ENCODE measurements at places on chromosomes 5 and 9. TPM values are rescaled to one million over a fixed set of nuclear protein-coding genes. Genes with fewer than 3 reads are reported as not detected.

GRCh38 chr9:1941989-1942388 is 73.2 kb upstream of the SMARCA2 start:
- H3K4me1 ChIP-seq = no peaks in the 10 kb centered on the region
- H3K36me3 ChIP-seq = no peaks in the 10 kb centered on the region
- no peak overlapping the region for H3K4me3 ChIP-seq
- no peaks in the 10 kb centered on the region for H3K27me3 ChIP-seq
- DNase-seq = no peak
- H3K27ac ChIP-seq = no peak overlapping the region

DNA sequence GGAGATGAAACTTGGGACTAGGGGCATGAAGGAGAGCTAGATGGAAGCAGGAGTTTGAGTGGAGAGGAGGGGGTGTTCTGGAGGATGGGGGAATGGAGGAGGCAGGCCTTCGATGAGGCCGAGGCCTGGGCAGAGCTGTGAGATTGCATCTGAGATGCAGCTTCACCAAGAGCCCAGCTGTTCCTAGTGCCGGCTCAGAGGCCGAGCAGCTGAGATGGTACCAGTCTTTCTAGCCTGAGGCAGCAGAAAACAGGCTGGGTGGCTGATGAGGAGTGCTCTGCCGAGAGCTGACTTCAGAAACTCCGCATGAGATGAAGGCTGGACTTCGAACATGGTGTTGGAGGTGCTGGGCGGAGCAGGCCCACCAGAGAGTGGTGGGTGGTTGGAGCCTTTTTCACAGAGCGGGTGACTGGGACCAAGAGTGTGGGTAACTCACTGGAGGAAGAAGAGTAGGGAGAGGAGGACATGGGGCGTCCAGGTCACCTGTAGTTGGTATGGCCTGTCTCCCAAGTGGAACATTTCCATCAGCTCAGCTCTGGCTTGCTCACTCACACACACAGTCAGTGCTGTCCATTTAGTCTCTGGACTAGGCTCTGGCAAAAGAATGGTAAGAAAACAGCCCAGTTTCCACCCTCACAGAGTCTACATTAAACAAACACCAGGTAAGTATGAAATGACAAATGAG is 54.7 kb downstream of the TMOD1 start:
- no peaks in the 10 kb centered on the region for H3K36me3 ChIP-seq
- DNase-seq = no peak
- peaks cover 20% of the 10 kb centered on the region for H3K27me3 ChIP-seq
- H3K4me1 ChIP-seq = peaks cover 4% of the 10 kb centered on the region
- H3K4me3 ChIP-seq = no peak overlapping the region

- peak overlapping the region; percentile 8 for H3K27ac ChIP-seq
- peak; percentile 43 for DNase-seq
- H3K27me3 ChIP-seq = no peaks in the 10 kb centered on the region
- peaks cover 35% of the 10 kb centered on the region for H3K36me3 ChIP-seq
- peaks cover 23% of the 10 kb centered on the region for H3K4me1 ChIP-seq
Observed at GRCh38 chr9:93500571-93501298, 47.4 kb upstream of the FAM120AOS start.

RNF183 gene
- not detected for total RNA-seq

DNA sequence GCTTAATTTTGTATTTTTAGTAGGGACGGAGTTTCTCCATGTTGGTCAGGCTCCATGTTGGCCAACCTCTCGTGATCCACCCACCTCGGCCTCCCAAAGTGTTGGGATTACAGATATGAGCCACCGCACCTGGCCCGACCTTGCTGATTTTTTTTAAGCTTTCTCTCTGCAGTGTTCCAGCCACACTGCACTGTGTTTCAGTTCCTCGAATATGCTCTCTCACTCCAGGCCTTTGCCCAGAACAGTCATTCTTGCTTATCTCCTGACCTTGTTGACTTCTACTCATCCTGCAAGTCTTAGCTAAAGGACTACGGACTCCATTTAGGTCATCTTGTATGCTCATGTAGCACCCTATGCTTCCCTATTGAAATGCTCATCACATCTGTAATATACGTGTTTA is 3.3 kb downstream of the SNAPC3 start:
- H3K4me1 ChIP-seq = peaks cover 19% of the 10 kb centered on the region
- peaks cover 21% of the 10 kb centered on the region for H3K36me3 ChIP-seq
- H3K27ac ChIP-seq = no peak overlapping the region
- no peak overlapping the region for H3K4me3 ChIP-seq
- DNase-seq = no peak
- no peaks in the 10 kb centered on the region for H3K27me3 ChIP-seq

SLC23A1 gene
- total RNA-seq = not detected

DNA sequence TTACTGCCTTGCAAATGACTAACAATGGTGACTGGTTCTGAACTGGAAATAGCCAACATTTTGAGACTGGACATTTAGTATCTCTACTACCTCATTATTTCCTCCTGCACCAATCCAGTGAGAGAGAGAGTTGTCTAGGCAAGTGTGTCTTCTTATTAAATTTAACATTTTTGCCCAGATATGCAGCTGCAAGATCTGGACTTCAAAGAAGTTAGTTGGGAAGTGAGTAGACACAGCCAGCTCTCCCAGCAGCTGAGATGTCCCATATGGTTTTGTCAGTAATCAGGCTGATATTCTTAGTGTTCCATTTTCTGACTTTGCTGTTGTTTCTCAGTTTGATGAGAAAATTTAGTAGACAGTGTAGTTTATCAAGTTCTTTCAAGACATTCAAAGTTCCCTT is 1778.8 kb upstream of the CDH6 start:
- H3K4me1 ChIP-seq = no peaks in the 10 kb centered on the region
- no peaks in the 10 kb centered on the region for H3K36me3 ChIP-seq
- no peak for DNase-seq
- H3K27ac ChIP-seq = no peak overlapping the region

DNA sequence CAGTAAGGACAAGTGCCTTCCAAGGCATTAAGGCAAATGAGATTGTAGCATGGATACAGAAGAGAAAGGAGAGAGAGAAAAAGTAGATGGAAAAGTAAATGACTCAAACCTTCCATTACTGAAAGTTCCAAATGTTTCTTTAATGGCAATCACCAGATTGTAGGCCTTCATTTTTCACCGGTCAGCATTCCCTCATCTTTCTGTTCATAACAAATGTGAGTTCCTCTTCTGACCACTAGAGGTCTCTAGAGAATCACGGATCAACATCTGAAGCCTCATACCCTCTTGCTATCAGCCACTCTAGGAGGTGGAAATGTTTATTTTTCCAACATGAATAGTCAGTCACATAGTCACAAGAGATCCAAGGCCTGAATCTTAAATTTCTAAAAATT is 73.6 kb upstream of the RPS23 start:
- H3K4me3 ChIP-seq = no peak overlapping the region
- no peaks in the 10 kb centered on the region for H3K27me3 ChIP-seq
- peak overlapping the region; percentile 71 for H3K27ac ChIP-seq
- H3K4me1 ChIP-seq = peaks cover 43% of the 10 kb centered on the region

- peaks cover 19% of the 10 kb centered on the region for H3K4me1 ChIP-seq
- H3K36me3 ChIP-seq = no peaks in the 10 kb centered on the region
- DNase-seq = no peak
- H3K27me3 ChIP-seq = no peaks in the 10 kb centered on the region
Observed at GRCh38 chr5:158839638-158840037, 260.1 kb downstream of the EBF1 start.

PCSK5 gene
- total RNA-seq = 13.3 TPM

SPAG8 gene
- total RNA-seq = 2.2 TPM

All from osteoblast (primary cell).